ENCODE measurements at places on chromosomes 12 and 14.
A peak's percentile ranks its signal among the peaks of the same experiment; 100 is the strongest.

DNA sequence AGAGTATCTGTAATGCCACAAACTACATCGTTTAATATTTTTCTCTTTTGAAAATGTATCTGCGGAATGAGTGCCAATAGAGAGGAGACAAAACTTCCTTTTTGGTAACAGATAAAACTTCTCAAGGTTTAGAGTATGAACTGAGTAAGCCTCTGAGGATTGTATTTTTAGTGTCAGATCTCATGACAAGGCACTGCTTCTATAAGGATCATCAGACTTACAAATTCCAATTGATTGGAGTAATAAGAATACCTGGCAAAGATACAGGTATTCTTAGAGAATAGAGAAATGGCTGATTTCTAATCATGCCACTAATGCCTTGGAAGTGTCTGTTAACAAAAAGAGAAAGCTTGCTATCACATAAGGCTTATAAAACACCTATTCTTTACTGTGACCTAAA lies 45.3 kb downstream of the SLC35F4 start:
- DNase-seq = no peak

- peak; percentile 0 for DNase-seq
Measured at GRCh38 chr12:97216848-97217247, 245.8 kb upstream of the RMST start.

GRCh38 chr12:57340104-57340503 lies 89.1 kb upstream of the STAC3 start:
- peak; percentile 58 for DNase-seq

- no peak for DNase-seq
Measured at GRCh38 chr12:117686210-117686609, 282.6 kb downstream of the KSR2 start.

DNA sequence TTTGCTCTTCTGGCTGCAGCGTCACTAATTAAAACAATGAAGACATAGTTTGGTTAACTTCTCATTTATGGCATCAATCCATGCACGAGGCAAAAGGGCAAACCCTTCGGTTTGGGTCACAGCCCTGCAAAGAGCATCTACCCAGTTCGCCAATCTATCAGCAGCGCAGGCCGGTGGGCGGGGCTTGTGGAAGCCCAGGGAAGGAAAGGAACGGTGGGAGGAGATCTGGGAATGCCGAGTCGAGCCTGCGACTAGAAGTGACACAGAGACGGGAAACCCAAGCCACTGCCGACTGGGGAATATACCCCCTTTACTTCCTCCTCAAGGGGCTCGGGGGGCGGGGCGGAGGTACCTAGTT lies 466 bp downstream of the KICS2 start:
- DNase-seq = peak; percentile 86

DNA sequence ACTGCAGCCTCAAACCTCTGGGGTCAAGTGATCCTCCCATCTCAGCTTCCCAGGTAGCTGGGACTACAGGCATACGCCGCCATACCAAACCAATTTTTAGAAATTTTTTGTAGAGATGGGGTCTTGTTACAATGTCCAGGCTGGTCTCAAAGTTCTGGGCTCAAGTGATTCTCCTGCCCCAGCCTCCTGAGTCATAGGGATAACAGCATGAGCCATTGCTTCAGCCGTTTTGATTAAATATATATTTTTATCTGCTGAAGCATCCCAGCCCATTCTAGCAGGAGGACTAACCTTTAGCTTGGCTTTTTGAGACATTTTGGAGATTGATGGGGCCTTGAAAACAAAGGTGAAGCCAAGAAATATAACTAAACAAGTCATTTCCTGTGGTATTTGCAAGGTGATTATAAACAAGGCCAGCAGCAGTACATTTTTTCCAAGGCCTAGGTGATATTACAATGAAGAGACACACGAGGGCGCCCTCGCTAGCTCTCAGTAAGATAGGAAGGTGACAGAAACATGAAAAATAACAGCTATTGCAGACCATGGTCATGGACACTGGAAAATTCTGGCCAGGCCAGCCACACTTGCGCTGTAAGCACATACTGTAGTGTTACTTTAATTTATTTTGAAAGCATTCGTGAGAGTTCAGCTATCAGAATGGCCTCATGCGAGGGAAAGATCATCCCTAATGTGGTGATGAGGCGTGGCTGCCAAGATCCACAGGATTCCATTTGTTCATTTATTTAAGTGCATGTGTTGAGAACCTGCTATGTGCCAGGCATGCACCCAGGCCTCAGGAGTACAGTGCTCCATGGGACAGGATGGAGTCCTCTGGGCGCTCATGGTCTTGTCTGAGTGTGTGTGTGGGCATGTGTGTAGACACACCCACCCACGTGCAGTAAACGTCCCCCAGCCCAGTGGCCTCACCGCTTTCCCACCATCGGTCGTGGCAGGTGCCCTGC lies 63.5 kb downstream of the DGLUCY start:
- peak; percentile 57 for DNase-seq

DNA sequence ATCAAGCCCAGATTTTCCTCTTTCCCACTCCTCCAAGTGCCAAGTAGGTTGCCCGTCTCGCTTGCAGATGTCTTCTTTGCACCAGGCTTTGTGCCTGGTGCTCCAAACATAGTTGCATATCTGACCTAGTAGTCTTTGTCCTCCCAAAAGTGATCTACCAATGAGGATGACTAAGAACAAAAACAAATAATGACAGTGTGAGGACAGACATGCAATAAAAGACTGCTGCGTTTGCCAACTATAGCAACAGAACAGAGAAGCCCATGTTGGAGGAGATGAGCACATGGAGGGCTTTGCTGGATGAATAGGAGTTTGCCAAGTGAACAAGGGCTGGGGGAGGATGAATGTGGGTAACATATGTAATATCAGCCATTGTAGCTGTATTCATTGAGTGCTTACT lies 15.6 kb downstream of the DTX1 start:
- DNase-seq = no peak

DNA sequence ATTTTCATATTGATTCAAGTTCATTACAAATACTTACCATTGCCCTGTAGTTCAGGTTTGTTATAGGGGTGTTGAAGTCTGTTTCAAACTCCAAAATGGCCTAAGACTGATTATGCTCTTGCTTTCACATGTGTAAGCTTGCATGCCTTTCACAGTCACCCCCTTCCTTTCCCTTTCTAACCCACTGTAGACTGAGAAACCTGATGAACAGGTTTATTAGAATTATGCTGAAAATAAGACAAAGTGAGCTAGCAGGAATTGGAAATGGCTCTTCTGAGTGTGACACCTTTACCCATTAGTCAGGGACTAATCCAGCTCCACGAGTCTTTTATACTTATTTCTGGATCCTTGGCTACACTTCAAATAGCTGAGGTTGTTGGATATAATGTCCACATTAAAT lies 38.9 kb downstream of the FBXO33 start:
- DNase-seq = no peak

GRCh38 chr12:55629058-55629841 lies 7.4 kb upstream of the OR10P1 start:
- no peak for DNase-seq

GRCh38 chr14:90715993-90716392 lies 100.2 kb downstream of the TTC7B start:
- DNase-seq = no peak

- peak; percentile 37 for DNase-seq
Measured at GRCh38 chr12:49763006-49763591, 21.7 kb downstream of the TMBIM6 start.

- no peak for DNase-seq
Measured at GRCh38 chr14:54627219-54627539, 60.3 kb downstream of the SAMD4A start.

- no peak for DNase-seq
Measured at GRCh38 chr12:74431801-74432200, 105.8 kb upstream of the ATXN7L3B start.

DNA sequence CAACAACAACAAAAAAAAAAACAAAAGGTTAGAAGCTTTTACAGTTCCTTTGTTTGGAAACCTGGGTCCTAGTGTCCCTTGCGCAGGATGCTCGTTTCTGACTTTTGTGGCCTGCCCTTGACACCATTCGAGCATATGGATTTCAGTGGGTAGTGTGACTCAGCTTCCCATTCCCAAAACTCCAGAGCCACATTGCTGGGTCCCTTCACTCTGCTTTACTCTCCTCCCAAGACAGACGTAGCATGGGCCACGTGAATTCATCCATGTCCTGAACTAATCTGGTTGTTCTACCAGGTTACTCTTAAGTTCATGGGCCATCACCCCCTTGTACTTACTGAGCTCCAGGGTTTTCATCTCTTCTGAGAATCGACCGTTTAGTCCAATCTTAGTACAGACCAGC lies 68.0 kb upstream of the MAX start:
- DNase-seq = peak; percentile 50

- DNase-seq = no peak
Measured at GRCh38 chr14:77065851-77066577, 32.0 kb upstream of the CIPC start.

DNA sequence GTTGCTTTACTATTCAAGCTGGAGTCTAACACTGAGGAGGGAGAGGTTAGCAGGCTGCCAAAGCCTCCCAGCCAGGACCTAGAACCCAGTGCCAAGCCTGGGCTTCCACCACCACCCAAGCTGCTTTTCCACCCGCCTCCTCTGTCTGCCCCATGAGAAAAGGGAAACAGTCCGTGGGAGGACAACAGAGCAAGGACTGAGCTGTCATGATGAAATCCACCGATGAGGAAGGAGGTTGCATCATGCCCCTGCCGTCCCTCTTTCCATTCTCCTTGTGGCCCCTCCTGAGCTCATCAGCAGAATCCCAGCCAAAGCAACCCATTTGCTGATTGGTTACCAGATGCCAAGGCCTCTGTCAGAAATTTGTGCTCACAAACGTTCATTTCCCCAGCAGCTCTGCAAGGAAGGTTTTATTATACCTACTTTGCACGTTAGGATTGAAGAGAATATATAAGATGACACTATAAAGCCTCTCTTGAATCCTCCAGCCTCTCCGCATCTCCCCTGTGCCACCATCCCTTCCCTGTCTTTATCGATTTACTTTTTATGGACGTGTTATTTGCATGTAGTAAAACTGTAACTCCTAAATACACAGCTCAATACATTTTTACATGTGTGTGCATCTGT lies 6.3 kb upstream of the SERPINA1 start:
- DNase-seq = peak; percentile 53

DNA sequence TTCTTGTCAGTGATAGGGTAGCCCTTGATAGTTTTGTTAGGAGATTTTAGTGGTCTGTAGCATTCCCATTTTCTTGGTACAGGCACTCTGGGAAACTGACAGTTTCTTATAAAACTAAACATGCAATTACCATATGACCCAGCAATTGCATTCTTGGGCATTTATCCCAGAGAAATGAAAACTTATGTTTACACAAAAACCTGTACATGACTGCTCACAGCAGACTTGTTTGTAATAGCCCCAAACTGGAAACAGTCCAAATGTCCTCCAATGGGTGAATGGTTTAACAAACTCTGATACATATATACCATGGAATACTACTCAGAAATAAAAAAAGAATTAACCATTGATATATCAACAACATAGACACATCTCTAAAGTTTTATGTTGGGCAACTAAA lies 75.5 kb downstream of the BORCS5 start:
- no peak for DNase-seq

GRCh38 chr12:131918311-131919050 lies 10.6 kb upstream of the PUS1 start:
- DNase-seq = no peak

GRCh38 chr12:116202940-116203339 lies 74.6 kb downstream of the MED13L start:
- no peak for DNase-seq
